Activated CD4-positive, CD25-positive, alpha-beta regulatory T cell (primary cell): ENCODE measurements at places on chromosomes 6 and 20.

- DNase-seq = no peak
These were observed 72.6 kb upstream of the DUSP22 start for GRCh38 chr6:219641-220198.

GRCh38 chr20:62303062-62303339 lies 204 bp downstream of the ADRM1 start:
- DNase-seq = no peak

GRCh38 chr20:1300083-1300840 lies 28.7 kb downstream of the SDCBP2 start:
- DNase-seq = no peak

DNA sequence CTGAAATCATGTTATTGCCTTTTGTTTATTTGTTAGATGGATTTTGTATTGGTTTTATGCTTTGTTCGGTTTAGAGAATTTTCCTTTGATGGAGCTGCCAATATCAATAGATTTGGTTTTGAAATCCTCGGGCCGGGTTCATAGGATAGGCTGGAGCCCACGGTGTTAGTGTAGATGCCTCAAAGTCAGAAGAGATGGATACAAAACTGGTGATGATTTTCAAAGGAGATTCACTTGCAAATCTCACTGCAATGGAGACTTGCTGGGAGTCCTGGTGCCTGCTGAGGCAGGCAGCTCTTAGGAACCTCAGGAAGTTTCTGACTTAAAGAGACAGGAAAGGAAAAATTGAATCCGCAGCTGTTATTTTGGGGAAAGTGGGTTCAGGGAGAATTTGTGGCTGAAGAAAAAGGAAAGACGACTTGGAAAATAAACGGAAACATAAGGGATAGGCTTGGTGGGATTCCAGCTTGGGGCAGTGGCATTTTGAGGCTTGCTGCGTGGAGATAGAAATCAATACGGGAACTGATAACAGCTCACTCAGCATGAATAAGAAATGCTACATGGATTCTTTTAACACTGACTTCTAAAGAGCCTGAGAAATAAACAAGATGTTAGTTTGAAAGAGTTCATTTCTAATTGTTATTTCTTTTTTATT lies 241.6 kb downstream of the PHACTR1 start:
- no peak for DNase-seq

DNA sequence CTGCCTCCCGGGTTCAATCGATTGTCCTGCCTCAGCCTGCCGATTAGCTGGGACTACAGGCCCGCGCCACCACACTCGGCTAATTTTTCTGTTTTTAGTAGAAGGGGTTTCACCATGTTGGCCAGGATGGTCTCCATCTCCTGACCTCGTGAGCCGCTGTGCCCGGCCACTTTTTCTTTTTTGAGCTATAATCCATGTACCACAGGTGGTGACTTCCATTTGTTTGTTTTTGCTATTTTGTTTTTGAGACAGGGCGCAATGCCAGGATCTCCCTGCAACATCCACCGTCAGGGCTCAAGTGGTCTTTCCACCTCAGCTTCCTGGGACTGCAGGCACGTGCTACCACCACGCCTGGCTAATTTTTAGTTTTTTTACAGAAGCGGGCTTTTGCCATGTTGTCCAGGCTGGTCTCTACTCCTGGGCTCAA lies 8.5 kb downstream of the HSPA1B start:
- no peak for DNase-seq

DNA sequence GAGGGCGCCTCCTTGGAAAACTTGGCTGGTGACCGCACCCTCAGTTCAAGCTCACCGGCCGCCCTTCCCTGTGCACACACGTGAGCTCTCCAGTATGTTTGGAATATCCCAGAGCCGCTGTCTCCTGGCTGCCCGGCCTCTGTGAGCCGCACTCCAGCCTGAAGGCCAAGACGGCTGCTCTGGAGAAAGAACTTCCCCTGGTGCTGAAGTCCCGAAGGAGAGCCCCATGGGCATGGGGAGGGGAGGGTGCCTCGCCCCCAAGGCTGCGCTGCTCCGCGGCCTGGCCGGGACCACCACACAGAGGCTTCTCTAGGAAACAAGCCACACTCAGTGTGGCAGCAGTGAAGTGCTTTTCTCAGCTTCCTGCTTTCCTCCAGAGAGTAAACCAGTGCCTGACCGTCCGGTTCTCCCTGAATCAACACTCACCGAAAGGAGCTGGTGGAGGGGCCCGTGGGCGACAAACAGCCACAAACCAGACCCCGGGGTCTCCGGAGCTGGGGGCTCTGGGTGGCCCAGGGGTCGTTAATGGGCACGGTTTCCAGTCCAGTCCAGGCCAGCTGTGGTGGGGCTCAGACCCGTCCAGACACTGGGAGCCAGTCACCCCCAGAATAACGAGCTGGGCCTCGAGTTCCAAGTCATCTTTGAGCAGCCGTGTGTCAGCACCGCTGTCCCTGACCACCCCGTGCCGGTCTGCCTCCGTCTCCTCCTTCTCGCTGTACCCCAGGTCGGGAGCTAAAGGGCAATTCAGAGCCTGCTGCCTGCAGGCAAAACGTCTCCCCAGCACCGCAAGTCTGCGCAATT lies 87.4 kb upstream of the BHLHE23 start:
- DNase-seq = no peak

GRCh38 chr20:44748005-44748370 lies 2.3 kb downstream of the KCNK15 start:
- DNase-seq = no peak

- DNase-seq = no peak
These were observed 267.6 kb upstream of the PRND start for GRCh38 chr20:4454111-4454510.

GRCh38 chr6:4496284-4496683 lies 279.9 kb upstream of the CDYL start:
- DNase-seq = no peak
